Hematopoietic multipotent progenitor cell treated with erythropoietin and hydrocortisone succinate and interleukin-3 and kit ligand, for 8 days (in vitro differentiated cells): ENCODE measurements at places on chromosomes 3 and 15.

GRCh38 chr3:29452934-29453283 is 172.0 kb downstream of the RBMS3 start:
- no peak for DNase-seq

DNA sequence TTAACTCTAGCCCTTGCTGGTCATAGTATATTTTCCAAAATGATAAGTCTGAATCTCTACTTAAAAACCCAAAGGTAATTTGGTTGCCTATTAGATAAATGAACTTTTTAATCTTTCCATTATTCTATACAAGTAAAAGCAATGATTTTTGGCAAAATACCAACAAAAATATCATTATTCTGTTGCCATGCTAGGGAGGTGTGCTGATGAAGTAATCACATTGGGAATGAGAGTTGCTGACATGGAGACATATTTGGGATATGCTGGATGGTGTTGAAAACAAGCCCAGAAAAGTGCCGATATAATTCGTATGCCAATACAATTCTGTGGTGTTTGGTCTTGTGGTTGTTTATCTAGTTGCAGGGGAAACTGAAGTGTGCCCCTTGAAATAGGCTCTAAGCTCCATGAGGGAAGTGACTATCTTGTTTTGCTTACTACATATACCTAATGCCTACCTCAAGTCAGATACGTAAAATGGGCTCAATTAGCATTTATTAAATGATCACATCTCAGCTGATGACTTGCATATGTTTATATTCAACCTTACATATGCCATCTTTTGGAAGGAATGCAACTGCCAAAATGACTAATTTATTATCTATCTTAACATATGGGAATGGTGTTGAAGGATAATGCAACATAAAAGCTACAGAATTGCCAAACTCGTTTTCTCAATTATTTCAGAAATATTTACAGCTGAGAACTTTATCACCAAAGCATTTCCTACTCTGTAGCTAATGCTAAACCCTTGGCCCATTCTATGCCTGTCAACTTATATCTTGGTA is 5.8 kb downstream of the TOPBP1 start:
- peak; percentile 71 for DNase-seq

GRCh38 chr3:143121241-143122088 is 1.9 kb downstream of the CHST2 start:
- peak; percentile 86 for DNase-seq

GRCh38 chr3:23712656-23713559 is 92.8 kb upstream of the UBE2E1 start:
- no peak for DNase-seq

- no peak for DNase-seq
These were observed 21.9 kb downstream of the MAPKBP1 start for GRCh38 chr15:41795996-41796856.

DNA sequence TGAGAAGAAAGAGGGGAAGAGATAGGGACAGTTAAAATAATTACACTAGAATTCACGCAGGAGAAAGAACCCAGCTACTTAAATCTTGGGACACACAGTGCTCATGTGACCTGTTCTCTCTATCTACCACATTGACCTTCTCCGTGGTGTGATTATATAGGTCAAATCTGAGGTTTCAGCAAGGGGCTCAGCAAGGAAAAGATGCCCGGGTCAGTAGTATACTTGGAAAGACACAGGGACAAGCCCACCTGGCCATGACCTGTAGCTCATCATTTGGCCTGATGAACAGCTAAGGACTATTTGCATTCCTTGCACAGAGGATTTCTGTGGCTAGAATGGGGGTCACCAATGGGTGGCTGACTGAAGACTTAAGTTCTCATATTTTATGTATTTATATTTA is 71.9 kb downstream of the SSR3 start:
- no peak for DNase-seq

DNA sequence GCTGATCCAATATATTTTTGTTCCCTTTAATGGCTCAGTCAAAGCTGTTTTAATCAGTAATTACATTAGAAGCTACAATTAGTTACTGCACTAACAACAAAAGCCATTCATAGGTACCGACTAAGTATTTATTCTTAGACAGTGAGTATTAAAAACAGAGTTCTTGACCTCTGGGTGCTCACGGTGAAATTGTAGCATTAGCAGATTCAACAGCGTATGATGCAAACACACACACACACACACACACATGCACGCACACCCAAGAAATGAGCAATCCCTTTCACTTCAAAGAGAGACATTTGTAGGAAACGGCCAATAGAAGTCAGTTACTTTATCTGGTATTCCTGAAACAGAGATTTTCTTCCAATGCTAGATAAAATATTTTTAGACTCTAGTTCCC is 27.0 kb upstream of the MITF start:
- no peak for DNase-seq

DNA sequence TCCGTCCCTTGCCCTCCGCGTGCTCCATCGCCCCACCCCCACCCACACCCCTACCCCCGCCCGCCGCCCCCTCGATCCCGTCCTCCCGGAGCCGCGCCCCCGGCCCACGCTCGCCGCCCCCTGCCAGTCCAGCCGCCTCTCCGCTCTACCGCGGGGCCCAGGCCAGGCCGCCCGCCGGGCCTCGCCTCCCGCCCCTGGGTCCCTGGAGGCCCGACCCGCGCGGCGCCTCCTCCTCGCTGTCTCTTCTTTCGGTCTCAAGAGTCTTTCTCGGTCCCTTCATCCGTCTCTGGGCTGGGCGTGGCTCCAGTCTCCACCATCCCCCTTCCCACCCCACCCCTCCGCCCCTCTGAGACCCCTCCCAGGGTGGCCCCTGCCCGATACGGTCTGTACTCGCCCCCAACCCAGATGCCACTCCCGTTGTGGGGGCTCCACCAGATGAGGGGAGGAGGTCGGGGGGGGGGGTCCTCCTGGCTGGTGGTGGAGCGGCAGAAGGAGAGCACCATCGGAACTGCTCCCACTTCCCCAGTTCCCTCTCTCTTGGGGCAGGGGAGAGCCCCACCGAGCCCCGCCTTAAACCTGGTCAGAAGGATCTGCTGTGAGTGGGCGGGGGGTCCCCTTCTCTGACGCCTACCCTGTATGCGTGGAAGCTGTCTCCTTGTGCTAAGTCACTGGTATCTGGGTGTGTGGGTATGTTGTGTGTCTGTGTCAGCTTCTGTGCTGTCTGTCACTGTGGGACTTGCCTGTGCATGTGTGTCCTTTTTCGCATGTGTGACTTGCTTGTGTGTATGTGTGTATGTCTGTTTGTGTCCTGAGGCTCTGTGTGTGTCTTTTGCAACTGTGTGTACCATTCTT is 1.0 kb downstream of the PRKCD start:
- DNase-seq: no peak

DNA sequence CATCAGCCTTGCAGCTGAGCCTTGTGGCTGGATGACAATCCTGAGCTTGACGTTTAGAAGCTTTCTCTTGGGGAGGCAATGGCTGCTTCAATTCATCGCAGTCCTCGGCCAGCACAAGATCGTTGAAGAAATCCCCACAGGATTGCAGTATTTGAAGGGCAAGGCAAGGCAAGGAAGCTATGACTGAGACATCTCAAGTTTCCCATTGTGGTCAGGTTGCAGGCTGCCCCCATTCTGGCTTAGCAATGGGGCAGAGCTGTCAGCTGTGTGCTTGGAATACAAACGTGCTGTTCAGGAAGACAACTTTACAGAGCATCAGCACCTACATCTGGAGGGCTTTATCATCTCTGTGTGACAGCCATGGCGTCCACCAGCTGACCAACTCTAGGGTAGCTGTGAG is 275.9 kb upstream of the TBL1XR1 start:
- DNase-seq: no peak

- no peak for DNase-seq
These were observed 5.1 kb upstream of the HAPLN3 start for GRCh38 chr15:88900309-88900981.

DNA sequence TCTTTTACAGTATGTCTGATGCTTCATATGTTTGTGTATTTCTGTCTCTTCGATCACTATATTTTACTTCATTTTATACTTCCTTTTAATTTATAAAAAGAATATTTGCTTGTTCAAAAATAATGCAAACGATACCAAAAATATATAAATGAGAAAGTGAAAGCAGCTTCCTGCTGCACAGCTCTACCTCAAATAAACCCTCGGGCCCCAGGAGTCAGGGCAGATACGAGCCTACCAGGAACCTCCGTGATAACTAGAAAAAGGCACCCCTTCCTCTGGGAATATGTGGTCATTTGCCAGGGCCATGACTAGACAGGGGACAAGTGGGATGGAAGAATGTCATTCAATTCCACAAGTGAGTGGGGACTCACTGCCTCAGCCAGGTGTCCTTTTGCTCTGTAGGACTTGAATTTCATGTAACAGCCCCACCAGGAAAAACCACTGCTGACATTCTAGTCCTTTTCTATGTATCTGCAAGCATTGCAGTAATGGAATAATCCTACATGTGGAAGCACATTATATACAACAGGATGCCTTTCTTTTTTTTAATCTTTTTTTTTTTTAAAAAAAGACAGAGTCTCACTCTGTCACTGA is 133.3 kb downstream of the SUCLG2 start:
- DNase-seq: no peak

DNA sequence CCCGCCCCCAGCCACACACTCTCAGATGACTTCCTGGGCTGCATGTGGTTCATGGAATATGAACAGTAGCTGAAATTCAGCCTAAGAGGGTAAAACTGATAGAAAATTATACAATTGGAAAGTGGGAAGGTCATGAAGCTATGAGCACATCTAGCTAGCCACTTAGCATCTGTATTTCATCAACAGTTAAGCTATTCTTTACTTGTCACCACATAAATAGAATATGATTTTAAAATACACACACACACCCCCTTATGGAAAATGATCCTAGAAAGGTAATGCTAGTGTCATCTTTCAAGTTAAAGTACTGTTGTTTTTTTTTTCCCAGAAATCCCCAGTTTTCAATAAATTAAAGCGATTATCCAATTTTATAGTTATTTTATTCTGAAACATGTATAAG is 3.6 kb downstream of the MAP4 start:
- DNase-seq: no peak

- peak; percentile 86 for DNase-seq
These were observed 48.6 kb downstream of the CHST2 start for GRCh38 chr3:143167969-143168854.

DNA sequence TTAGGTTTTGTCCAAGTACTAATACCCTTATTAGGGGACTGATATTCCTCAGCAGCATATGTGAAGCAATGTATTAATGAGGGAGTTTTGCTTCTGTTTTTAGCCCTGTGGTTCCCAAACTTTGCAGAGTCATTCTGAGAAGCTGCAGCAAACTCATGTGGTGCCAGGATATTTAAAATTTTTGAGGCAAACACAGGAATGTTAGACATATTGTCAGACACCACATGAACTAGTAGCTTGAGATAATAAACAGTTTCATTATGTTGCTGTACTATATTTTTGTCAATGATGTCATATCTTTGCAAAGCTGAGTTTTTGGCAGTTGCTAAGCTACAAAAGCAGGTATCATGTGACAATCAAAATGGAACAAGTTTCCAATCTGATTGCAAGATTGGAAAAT is 36.6 kb downstream of the ATP6V1A start:
- peak; percentile 40 for DNase-seq

- DNase-seq: no peak
These were observed 34.5 kb downstream of the CCDC54 start for GRCh38 chr3:107411779-107412178.

GRCh38 chr3:44067431-44067830 is 174.3 kb upstream of the TOPAZ1 start:
- DNase-seq: no peak

DNA sequence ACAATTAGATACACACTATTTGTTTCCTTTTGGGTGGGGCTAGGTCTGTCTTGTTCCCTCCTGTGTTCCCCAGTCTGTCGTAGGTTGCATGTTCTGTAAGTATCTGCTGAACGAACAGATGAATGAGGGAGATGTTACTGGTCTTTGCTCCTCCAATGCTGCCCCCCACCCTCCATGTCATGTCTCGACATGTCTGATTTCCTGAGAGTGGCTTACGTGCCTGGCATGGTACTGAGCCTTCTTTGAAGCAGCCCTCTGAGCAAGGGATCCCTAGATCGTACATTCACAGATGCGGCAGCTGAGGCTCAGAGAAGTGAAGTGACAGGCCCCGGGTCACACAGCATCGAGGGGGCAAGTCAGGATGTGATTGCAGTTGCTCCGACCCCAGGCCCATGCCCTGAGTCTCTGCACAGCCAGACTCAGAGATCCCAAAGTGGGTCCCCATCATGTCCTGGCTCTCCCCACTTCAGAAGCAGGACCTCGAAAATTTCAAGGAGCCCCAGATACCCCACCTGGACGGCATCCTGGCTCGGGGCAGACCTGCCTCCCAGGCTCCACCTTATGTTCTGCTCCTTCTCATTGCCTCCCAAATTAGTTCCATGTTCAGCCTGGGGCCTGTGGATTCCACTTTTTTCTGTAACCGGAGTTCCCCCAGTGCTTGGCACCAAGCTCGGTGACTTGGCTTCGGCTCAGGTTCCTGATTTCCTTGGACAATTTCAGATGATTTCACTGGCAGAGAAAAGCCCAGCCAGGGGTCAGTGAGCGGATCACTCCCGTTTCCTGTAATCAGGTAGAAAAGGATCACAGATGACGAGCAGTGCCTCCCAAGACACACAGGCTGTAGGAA is 24.7 kb downstream of the GOLGA6L2 start:
- no peak for DNase-seq

- no peak for DNase-seq
These were observed 310.6 kb upstream of the PROK2 start for GRCh38 chr3:72095521-72095920.

- DNase-seq: no peak
These were observed 238.7 kb downstream of the ISL2 start for GRCh38 chr15:76575274-76575673.

GRCh38 chr3:194093842-194094241 is 42.1 kb upstream of the HES1 start:
- DNase-seq: no peak
